ENCODE measurements at places on chromosomes 16 and 17.
A peak's percentile ranks its signal among the peaks of the same experiment; 100 is the strongest.

DNA sequence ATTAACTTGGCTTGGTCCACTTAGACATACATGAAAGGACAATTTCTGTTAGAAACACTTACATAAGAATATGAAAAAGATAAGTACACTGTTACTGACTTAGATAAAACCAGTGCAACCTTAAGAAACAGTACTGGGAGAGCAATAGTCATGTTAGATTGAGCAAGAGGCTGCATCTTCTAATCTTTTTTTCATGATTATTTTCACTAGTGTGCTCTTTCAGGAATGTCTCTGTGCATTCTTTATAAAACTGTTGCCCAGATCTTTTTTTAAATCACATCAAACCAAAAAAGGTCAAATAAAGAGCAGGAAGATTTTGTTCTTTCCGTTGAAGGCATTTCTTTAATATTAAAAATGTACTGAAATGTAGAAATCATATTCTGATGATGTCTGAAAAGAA lies 100.7 kb upstream of the AXIN2 start:
- no peak for DNase-seq

GRCh38 chr16:75996491-75996890 lies 270.2 kb upstream of the CPHXL start:
- no peak for DNase-seq

GRCh38 chr16:30485818-30486436 lies 13.4 kb downstream of the ITGAL start:
- DNase-seq, result no peak

GRCh38 chr16:53435066-53435688 lies 906 bp downstream of the RBL2 start:
- peak; percentile 87 for DNase-seq
